ENCODE measurements at places on chromosomes 12 and 14. TPM values are rescaled to one million over a fixed set of nuclear protein-coding genes. Genes with fewer than 3 reads are reported as not detected.

The ZFC3H1 gene
- total RNA-seq = 54.1 TPM

DNA sequence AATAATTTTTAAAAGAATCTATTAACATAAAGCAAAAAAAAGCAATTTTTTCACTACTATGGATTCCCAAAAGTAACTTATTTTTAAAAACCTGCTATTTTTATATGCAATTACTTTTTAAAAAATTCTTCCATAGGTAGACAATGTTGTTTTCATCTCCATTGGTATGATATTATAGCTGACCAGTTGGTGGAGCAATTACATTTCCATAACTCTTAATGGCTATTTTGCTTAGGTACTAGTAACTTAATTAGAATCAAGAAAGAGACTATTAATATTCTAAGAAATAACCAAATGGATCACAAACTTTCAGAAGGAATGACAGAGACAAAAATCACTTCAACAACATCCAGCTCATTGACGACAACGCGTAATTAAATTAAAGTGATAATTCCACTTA, 64.7 kb upstream of the PTCSC3 start:
- no peak for DNase-seq

GRCh38 chr14:43249591-43249990, 1257.5 kb downstream of the FSCB start:
- no peak for DNase-seq

GRCh38 chr12:26327975-26328644, 132.7 kb downstream of the SSPN start:
- DNase-seq = no peak

DNA sequence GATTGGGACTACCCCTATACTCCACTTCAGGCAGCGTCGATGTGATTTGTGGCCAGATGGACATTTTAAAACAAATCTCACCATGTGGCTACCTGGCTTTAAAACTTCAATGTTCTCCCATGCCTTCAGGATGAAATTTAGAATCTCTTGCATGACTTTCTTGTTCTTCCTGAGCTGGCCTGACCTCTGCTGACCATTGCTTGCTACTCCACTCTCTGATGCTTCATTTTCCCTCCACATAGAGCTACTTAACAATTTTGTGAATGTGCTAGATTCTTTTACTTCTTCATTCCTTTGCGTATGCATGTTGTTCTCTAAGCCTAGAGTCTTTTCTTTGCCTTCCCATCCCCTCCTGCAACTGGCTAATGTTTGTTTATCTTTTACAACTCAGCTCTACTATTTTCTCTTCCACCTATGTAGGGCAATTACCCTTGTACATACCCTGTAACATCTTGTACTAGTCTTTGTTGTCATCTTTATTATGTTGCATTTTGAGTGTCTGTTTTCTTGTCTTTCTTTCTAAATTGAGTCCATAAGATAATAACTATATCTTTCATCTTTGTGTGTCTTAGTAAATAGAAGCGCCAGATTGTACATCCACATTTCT, 41.2 kb downstream of the YLPM1 start:
- peak; percentile 72 for DNase-seq
